ENCODE measurements at places on chromosomes 3 and 15.

- no peak for DNase-seq
These were observed 58.2 kb downstream of the THBS1 start for GRCh38 chr15:39639037-39639436.

DNA sequence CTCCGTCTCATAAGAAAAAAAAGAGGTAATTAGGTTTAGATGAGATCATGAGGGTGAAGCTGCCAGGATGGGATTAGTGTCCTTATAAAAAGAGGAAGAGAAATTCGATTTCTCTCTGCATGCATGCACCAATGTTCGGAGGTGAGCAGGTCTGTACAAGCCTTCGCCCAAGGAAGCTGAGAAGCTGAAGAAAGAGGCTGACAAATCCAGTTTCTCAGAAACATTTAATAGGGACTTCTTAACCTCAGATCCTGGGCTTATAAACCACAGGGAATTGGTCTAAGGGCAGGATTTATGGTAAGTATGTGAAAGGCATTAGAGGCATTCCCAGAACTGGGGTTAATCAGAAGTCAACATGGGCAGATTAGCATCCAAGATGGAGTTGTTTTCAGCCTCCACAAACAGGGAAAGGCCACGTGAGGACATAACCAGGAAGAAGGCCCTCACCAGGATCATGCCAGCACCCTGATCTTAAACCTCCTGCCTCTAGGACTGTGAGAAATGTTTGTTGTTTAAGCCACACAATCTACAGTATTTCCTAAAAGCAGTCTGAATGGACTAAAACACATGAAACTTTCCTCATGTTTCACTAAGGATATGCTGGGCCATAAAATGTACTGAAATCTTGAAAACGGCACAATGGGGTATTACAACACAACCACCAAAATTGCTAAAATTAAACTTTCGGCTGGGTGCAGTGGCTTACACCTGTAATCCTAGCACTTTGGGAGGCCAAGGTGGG is 11.3 kb downstream of the SHISA5 start:
- no peak for DNase-seq

DNA sequence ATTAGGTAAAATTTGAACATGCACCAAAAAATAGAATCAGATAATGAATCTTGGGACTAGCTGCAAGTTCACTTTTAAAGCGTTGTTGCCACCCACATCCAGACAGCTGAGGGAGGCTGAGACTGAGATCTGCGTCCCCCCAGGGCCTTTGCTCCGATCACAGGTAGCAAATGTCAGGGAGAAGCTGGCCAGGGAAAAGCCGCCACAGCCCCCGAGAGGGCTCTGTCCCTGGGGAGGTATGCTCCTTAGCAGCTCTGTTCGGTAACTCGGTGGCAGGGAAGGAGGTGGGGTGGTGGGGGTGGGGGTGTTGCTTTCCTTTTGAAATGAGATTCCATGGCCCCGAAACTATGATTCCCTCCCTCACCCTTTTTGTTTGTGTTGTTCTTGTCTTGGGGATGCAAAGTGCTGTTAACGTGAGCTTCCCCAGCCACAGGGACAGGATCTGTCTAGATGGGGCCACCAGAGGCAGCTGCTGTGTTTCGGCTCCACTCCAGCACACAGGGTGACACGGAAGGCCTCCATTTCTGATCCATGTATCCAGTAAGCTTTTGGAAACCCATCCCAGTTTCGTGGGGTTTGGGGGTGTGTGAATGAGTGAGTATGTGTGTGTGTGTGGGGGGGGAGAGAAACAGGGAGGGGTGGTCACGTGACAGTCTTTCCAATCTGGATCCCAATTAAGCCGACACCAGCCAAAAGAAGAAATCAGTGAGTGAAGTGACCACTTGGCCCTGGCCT is 1.1 kb upstream of the MINAR1 start:
- no peak for DNase-seq

DNA sequence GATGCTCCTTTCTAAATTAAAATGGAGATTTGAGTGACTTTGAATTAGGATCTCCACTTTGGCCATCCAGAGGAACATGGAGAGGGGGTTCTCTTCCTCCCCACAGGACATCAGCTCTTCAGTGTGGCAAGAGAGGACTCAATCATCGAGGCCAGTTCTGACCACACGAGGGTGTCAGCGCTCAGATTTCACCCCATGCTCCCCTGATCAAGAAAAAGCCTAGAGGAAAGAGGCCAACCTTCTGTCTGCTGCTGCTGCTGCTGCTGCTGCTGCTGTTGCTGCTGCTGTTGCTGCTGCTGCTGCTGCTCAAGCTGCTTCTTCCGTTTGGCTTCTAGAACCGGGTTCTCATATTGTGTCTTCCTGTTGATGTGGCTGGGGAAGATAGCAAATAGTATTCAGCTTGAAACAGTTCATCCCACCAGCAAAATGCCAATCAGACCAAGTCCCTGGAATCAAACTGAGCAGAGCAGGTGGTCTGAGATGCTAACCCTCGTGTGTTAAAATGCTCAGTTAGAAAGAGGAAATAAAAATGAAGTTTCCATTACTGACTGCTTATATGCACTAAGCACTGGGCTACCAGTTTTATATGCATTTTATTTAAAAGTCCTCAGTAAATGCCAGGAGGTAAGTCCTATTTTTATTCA is 599.0 kb downstream of the MAGI1 start:
- no peak for DNase-seq

GRCh38 chr3:29515451-29515850 is 234.6 kb downstream of the RBMS3 start:
- DNase-seq, result no peak

DNA sequence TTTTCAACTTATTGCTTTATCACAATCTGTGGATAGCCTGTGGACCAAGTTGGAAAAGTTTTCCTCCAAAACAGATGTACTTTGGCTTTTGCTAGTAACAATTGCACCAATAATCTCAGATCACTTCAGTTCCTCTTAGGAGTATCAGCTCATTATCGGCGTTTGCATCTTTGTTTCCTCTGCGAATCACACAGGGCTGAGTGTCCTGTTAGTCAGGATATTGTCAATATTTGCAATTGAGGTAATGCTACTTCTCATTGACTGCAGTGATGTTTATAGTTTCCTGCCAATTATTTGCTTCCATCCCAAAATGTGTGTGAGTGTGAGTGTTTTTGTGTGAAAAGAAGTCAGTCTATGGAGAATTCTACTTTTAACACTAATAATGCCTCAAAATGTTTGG is 545.0 kb downstream of the SI start:
- no peak for DNase-seq

- DNase-seq, result no peak
These were observed 333.7 kb downstream of the EPHA3 start for GRCh38 chr3:89441141-89441540.

DNA sequence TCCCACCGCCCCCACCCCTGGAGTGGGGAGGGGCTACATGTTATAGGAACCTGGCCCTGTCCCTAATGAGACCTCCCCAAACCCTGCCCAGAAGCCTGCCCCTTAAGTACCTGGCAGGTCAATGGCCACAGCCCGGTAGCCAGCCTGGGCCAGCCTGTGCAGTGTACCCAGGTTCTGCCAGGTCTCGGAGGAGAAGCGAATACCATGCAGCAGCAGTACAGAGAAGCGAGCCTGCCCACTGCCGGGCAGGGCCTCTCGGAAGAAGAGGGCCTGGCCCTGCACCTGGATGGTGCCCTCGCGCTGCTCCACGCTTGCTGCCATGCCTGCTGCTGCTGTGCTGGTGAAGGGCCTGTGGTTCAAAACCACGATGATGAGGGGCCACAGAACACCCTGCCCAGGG is 2.5 kb downstream of the ABHD14B start:
- no peak for DNase-seq

GRCh38 chr15:88980498-88980897 is 67.3 kb upstream of the MFGE8 start:
- DNase-seq, result no peak

DNA sequence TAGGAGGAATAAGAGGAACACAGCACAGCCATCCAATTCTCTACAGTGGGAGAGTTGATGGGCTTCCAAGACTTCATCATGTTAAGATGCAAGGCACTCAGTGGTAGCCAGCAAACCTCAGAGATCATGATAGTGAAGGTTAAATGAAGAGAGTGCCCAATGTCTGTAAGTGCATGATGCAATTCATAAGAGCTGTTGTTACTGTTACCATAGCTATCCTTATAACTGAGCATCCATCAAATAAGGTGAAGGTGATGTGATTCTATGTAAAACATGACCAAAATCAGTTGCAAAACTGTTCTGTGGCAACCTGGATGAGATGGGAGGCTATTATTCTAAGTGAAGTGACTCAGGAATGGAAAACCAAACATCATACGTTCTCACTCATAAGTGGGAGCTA is 289.7 kb downstream of the MAGI1 start:
- DNase-seq, result no peak

DNA sequence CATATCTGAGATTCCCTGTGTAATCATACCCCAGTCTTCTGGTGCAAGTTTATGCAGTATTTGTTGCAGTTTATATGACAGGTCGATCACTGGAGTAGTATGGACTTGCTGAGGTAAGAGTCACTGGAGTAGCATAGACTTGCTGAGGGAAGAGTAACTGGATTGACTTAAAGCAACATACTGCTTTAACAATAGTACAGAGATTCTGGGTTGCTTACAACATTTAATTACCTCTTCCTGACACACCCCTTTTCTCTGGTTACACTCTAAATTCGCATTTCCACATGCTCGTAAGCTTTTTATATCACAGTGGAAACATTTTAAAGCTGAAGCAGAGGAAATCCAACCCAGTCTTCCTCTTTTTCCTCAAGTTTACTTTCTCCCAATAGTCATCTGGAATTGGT is 11.8 kb downstream of the AAGAB start:
- DNase-seq, result no peak

GRCh38 chr3:34419801-34420200 is 621.4 kb downstream of the PDCD6IP start:
- no peak for DNase-seq

DNA sequence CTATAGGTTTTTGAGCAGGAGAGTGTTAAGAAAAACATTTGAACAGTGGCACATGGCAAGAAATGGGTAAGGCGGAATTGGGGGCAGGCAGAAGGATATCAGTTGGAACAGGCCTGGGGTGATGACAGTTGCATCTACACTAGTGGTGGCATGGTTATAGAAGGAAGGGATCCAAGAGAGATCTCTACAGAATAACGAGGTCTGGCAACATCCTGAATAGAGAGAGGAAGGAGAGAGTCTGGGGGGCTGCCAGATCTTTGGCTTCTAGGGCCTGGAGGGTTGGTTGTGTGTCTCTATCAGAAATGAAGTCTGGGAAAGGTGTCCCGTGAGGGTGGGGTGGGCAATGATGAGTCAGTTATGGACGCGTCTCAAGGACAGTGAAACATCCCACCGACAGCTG is 26.3 kb downstream of the FSTL1 start:
- DNase-seq, result no peak

GRCh38 chr15:65389226-65389625 is 11.4 kb upstream of the IGDCC3 start:
- no peak for DNase-seq

- no peak for DNase-seq
These were observed 1.4 kb upstream of the SEMA6D start for GRCh38 chr15:47715856-47716445.

GRCh38 chr3:14262212-14262611 is 83.6 kb downstream of the LSM3 start:
- DNase-seq, result no peak

- no peak for DNase-seq
These were observed 39.4 kb upstream of the MRPS22 start for GRCh38 chr3:139304383-139304782.

- DNase-seq, result no peak
These were observed 388.6 kb upstream of the DPH6 start for GRCh38 chr15:35934383-35935049.

DNA sequence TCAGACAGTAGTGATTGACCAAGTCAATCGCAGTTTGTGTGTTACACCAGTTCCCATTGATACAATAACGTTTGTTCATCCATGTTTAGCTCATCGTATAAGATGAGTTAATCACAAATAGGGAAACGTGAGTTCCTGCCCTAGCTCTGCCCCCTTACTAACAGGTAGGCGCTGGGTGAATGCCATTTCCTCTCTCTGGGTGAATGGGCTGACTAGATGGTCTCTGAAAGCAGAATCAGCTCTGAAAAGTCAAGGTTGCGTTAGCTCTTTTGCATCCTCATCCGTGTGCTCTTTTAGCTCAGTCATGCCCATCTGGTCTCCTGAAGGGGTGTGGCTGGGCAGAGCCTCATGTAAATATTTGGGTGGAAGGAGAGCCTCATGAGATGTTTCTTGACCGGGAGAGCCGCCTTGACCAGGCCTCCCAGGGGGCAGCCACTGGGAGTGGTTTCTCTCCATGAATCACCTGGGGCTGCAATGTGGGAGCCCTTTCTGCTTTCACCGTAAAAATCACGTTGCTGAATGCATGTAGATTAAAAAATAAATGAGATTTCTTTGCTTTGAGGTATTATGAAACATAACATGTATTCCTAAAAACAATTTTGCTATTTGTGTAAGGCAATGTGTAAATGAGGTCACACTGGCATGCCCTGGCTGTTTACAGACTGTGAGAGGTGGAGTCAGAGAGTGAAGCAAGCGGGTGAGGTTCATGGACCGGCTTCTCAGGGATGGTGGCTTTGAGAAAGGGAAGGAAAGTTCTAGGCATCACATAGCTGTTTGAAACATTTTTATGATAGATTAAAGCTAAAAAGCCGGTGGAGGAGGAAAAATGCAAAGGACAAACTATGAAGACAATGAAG is 108.4 kb upstream of the RASGRP1 start:
- no peak for DNase-seq

GRCh38 chr15:99416191-99417188 is 149.3 kb upstream of the MEF2A start:
- no peak for DNase-seq

DNA sequence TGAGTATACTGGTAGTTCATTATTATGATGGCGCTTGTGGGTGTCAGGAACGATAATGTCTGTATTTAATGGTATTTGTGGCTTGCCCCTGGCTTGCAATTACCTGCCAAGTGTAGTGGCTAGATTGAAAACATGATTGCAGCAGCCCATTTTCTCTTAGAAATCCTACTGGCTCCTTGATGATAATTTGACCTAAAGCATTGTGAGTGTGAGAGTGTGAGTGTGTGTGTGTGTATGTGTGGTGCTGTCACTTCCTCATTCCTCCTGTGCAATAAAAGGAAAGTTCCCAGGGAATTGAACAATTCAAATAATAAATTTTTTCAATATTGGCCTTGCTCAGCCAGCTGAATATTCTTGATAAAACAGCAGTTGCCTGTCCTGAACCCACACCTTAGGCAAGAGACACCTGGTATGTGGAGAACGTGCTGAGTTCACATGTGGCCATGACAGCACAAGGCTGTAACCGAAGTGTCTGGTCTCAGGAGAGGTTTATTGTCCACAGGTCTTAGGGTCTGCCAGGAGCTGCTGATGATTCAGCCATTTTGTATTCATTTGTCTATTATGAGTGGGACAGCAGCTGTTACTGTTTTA is 193.3 kb downstream of the CD47 start:
- no peak for DNase-seq

- no peak for DNase-seq
These were observed 50.0 kb upstream of the GSK3B start for GRCh38 chr3:120144267-120144666.

Measured in activated naive CD8-positive, alpha-beta T cell treated with anti-CD3 and anti-CD28 coated beads, Interleukin-2, amount 50 U/mL, for 16 hours (primary cell).